ENCODE measurements at places on chromosomes 7 and 10.

- DNase-seq = no peak
Measured at GRCh38 chr7:50970092-50970491, 187.4 kb upstream of the GRB10 start.

GRCh38 chr7:42002654-42003053 is 234.4 kb downstream of the GLI3 start:
- no peak for DNase-seq

DNA sequence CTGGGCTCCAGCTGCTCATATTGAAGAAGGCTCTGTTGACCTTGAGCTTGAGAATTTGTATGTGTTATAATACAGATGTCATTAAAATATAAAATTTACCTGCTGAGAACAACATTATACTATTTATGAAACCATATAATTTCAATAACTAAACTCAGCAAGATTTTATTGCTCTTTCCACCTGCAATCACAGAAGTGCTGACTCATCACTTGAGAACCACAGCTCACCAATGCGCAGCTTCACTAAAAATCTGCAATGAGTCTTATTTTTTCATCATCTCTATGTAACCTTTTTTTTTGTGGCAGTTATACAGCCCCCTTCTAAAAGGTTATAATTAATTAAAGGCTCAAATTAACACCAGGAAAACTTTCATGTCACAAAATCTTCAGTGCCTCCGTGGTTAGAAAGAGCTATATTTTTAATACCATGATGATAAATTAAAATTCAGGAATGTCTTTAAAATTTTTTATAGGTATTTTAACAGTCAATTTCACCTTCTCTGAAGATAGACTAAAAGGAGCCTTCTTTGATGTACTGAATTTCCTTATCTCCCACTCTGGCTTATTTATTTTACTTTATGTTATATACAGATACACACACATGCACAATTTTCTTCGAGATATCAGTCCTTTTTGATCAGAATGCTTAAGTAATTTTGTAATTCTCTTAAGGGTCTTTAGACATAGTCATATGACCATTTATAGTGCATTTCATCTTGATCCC is 102.7 kb downstream of the EVX1 start:
- peak; percentile 17 for DNase-seq

DNA sequence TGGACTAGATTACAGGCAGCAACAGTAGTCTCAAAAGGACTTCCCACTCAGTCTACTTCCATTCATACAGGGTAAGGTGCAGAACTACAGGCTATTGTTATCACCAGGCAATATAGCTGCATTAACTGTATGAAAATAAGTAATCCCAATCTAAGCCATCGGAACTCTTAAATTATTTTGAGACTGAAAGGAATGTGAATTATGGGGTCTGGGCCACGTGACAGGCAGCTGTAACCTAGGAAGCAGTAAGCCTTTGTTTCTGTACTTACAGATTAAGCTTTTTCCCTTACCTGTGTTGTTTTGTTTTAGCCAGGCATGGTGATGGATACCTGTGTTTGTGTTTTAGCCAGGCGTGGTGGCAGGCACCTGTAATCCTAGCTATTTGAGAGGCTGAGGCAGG is 152.4 kb upstream of the TRIM24 start:
- no peak for DNase-seq

DNA sequence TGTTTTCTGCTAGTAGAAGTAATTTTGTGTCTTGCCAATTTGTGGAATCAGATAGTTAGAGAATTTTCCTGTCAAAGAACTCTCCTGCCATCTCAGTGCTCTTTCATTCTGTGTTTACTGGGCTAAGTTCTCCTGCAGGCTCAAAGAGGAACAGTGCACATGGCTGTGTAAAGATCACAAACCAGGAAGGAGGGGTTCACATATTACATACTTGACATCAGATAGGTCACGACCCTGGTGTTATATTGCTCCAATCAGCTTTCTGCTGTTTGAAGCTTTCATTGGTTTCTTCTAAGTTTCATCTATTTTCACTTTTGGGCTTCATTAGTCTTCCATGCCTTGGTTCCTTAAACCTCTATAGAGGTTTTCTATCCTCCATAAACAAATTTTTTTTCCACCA is 13.5 kb upstream of the ELMO1 start:
- peak; percentile 36 for DNase-seq

DNA sequence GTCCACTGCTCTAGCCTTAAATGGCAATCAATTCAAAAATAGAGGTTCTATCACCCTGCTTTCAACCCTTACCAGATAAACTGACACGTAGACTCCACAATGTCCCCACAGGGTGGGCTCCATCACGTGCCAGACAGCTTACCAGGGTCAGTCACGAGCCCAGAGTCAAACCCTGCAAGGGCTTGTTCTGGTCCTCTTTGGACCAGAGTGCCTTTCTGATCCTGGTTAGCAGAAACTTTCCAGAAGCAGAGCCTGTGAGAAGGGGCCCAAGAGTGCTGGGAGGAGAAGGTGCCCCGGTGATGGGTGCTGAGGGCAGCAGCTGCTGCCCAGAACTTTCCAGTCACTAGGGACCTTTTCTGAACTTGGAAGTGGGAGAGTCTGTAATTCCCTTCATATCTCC is 354 bp upstream of the GIMAP5 start:
- no peak for DNase-seq

DNA sequence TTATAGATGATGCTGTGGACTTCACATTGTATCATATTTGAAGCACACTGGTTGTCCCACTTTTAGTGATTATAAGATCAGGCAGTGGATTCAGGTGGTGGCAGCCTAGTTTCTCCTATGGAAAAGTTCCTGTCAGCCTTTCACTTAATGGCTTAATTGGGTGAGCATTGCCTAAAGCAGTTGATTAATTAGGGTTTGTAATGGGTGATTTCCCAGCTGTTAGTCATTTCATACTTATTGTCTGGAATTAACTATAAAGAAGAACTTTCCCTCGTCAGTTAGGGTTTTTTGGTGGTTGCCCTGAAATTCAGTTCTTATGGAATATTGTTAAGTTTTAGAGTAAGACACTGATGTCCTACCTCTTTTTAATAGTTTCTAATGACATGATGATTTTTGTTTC is 78.8 kb downstream of the SLC25A40 start:
- no peak for DNase-seq

- no peak for DNase-seq
Measured at GRCh38 chr7:78443811-78444210, 645.2 kb downstream of the PHTF2 start.

GRCh38 chr10:23095966-23096801 is 805 bp downstream of the MSRB2 start:
- DNase-seq = peak; percentile 75

GRCh38 chr10:18008986-18009385 is 57.3 kb downstream of the SLC39A12 start:
- DNase-seq = no peak

DNA sequence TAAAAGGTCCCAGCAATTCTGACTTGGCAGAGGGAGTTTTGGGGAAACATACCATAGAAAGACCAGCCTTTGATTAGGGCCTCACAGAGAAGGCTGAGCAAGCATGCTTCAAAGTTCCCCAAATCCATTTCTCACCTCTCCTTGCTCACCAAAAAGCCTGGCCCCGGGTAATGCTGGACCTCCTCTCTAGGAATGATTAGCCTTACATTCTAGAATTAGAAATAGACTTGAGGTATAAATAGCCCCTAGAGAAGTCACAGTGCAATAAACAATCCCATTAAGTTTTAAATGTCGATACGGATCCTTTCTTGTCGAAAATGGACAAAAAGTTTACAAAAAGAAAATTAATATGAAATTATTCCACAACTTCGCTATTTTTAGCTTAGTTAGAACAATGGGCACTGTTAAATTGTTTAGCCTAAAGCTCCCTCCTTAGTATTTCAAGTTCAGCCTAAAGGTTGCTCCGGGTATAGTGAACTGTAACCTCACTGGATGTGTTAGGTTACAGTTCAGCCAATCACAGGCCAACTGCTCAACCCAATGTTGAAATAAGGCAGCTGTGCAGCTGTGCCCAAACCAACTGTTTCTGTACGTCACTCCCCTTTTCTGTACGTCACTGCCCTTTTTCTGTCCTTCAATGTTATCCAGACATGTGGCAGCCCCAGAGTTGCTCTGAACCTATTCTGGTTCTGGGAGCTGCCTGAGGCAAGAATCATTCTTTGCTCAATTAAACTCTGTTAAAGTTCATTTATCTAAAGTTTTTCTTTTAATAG is 7.9 kb upstream of the GSDME start:
- peak; percentile 14 for DNase-seq

- no peak for DNase-seq
Measured at GRCh38 chr10:102757323-102757722, 13.6 kb downstream of the WBP1L start.

DNA sequence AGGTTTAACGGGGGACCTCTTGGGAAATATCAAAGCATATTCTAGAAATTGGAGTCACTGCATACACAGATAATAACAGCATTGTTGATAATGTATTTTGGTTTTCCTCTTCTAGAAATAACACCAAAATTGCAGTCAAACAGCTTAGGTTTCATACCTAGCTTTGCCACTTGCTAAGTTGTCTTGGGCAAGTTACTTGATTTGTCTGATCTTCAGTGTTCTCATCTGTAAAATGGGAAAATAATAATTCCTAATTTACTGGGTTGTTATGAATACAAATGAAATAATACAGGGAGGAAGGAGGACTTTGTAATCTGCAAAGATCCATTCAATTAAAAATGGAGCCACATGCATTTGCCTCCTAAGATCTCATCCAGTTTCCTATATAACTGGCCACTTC is 20.3 kb upstream of the NUP205 start:
- no peak for DNase-seq

- peak; percentile 15 for DNase-seq
Measured at GRCh38 chr10:48655411-48656240, 29.0 kb upstream of the WDFY4 start.

- no peak for DNase-seq
Measured at GRCh38 chr7:150383710-150384397, 4.7 kb downstream of the ZNF775 start.

GRCh38 chr7:134458341-134458805 is 527 bp downstream of the AKR1B1 start:
- peak; percentile 82 for DNase-seq

DNA sequence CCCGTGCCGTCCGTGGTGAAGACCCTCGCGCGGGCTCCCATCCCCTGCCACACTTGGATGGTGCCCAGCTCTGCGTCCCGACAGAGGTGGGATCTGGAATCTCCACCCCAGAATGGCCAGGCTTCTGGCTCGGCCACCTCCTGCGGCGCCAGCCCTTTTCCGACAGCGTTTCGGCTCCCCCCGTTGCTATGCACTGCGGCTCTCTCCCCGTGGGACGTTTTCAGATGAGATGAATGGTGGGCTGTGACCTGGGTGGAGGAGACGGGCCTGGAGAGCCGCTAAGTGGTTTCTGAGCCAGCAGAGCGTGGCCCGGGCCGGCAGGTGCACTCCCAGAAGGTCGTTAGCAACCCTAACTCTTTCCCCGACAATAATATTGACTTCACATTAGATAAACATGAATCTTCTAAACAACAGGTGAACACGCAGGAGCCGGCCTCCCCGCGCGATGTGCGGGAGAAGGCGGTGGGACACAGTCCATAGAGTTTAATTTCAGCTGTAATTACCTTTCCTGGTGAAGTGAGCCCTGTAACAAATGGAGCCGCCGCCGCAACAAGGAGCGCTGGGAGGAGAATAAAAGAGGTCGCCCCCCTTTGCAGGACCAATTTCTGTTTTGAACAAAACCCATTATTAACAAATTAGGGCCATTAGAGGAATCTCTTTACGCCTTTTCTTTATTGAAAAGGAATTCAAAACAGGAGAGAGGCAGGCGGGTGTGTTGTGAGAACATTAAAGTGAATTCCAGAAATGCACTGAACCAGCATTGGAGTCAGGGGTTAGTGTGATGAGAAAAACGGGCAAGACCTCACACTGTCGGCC is 294.3 kb upstream of the PFKP start:
- DNase-seq = no peak

GRCh38 chr7:106071356-106071998 is 40.6 kb downstream of the SYPL1 start:
- peak; percentile 91 for DNase-seq

DNA sequence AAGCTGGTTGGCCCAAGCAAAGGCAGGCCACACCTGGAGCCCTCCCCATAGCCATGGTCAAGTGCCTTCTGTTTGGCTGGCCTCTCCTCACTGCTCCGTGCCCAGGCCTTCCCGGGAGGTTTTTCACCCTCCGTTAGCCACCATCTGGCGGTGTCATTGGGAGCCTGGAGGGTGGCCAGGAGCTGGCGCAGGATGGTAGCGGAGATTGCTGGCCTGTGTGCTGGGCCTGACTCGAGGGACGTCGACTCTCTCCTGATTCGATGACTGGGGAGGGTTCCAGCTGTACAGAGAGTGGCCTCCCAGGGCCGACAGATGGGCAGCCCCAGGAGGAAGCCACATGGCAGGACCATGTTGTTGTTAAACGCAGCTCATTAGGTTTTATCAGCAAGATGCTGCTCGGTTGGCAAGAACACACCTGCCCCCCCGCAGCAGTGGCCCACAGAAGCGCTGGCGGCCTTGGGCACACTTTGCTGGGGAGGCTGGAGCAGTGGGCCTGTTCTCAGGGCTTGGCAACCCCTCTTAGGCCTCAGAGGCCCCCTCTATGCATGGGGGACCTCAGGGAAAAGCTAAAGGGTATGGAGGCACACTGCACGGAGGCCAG is 64.0 kb upstream of the CACUL1 start:
- DNase-seq = no peak

GRCh38 chr10:124717911-124718741 is 26.1 kb downstream of the FAM53B start:
- peak; percentile 96 for DNase-seq

GRCh38 chr10:69172241-69172982 is 7.6 kb upstream of the SUPV3L1 start:
- no peak for DNase-seq

GRCh38 chr10:89202033-89202425 is 5.1 kb downstream of the CH25H start:
- DNase-seq = no peak

DNA sequence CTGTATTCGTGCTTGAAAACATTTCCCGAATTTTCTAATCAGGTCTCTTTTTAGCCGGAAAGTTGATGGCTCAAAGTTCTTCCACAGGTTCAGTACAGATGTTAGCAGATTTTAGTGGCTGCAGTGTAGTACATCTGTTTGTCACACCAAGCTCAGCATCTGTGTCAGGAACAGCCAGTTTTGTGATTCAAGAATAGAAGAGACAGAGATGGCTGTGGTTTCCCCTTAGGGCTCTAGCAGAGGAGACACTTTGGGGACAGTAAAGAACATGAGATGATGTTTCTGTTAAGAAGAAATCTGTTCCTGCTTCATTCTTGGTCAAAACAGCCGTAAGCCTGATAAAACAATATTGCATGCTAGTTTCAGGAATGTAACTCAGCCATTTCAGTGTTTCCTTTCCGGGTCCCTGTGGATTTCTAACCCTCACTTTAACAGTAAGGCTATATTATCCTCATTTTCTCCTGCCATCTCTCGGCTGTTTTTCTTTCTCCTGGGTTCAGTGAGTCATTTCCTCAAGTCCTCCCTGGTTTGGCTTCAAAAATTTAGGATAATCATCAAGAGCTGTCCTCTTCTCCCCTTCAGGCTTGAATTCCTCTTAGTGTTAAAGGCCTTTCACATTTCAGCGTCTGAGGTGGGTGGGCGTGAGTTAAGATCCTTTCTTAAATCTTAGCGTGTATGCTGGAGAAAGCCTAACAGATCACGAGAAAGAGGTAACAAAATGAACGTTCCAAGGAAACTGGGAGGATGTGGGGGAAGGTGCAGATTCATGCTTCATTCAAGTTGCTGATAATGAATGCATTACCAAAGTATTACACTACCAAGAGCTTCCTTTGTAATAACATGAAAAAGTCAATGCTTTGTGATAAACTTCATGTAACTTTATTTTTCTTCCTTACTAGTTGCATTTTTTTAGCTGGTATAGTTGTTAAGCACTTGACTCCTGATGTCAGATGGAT is 37.1 kb upstream of the BICC1 start:
- DNase-seq = no peak
